ENCODE measurements at places on chromosomes 12 and 14. TPM values are rescaled to one million over a fixed set of nuclear protein-coding genes. Genes with fewer than 3 reads are reported as not detected.
A peak's percentile ranks its signal among the peaks of the same experiment; 100 is the strongest.

GRCh38 chr14:75888945-75889344 lies 92.8 kb downstream of the TGFB3 start:
- H3K27ac ChIP-seq: no peak overlapping the region
- no peaks in the 10 kb centered on the region for H3K27me3 ChIP-seq
- no peak for DNase-seq
- no peaks in the 10 kb centered on the region for H3K36me3 ChIP-seq
- H3K4me3 ChIP-seq: no peak overlapping the region
- no peaks in the 10 kb centered on the region for H3K4me1 ChIP-seq

The NRXN3 gene
- 7.8 TPM for total RNA-seq

- peaks cover 4% of the 10 kb centered on the region for H3K4me1 ChIP-seq
- H3K36me3 ChIP-seq: no peaks in the 10 kb centered on the region
- peak overlapping the region; percentile 76 for H3K4me3 ChIP-seq
Measured at GRCh38 chr12:107091989-107092641, 1.2 kb downstream of the CRY1 start.

- peak overlapping the region; percentile 1 for H3K27ac ChIP-seq
- H3K36me3 ChIP-seq: no peaks in the 10 kb centered on the region
- no peaks in the 10 kb centered on the region for H3K27me3 ChIP-seq
- DNase-seq: no peak
- no peak overlapping the region for H3K4me3 ChIP-seq
- H3K4me1 ChIP-seq: peaks cover 17% of the 10 kb centered on the region
Measured at GRCh38 chr14:101812071-101812470, 50.6 kb downstream of the PPP2R5C start.

DNA sequence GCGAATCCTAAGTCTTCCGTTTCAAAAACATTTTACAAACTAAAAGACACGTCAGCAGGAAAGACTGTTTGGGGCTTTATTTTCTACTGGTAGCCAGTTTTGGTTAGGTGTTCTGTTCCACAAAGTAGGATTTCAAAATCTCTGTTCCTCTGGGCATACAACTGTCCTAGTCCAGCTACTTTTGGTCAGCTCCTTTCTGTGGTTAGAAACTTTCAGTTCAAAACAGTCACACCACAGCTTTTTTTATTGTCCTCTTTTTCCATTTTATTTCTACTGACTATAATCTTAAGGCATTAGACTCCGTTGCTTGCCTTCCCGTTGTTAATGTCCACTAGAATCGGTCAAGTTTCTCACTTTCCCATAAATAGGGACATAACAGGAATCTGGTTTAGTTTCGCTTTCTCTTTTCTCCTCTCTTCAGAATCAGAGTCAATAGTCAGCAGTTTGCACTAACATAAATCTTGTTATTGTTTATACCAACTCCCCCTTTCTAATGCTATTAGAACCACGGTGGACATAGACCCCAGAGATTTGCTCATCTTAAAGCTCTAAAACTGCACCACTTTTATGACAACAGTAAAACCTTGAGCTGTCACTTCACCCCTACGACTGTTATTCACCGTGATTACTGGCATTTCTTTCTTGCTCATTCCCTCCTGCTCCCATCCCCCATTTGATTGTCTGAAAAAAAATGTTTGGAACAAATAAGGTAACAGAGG lies 41.5 kb upstream of the NPAS3 start:
- H3K27ac ChIP-seq: peak overlapping the region; percentile 16
- peak overlapping the region; percentile 36 for H3K4me3 ChIP-seq
- no peaks in the 10 kb centered on the region for H3K36me3 ChIP-seq
- no peaks in the 10 kb centered on the region for H3K27me3 ChIP-seq
- H3K4me1 ChIP-seq: no peaks in the 10 kb centered on the region

The MANSC4 gene
- total RNA-seq: not detected

DNA sequence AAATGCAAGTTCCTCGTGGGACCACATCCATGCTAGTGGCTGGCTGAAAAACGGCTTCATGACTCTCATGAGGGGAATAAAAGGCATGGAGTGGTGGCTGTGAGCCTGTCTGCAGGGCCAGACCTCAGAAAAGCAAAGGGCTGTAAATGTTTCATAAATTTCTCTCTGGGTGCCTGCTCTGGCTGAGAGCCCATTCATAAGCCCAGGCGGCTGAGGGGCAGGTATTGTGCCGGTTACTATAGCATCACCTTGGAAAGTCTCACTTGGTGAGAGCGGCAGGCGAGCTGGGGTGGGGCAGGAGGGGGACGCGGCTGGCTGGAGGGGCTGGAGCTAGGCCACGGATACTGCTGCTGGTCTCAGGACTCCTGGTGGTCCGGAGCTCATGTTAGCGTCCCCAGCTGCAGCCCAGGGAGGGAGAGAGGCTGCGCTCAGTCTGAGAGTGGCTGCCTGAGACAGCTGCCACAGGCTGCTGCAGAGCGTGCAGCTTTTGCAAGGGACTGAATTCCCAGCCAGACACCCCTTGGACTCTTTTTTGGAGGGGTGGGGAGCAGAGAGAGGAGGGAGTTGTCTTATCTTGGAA lies at the start of gene SLC17A8:
TSS of gene SLC17A8 (plus strand) at position 431 of the 580 bp plus-strand sequence. CDS start 318 bp downstream, outside the sequence.
- H3K27me3 ChIP-seq: no peaks in the 10 kb centered on the region
- H3K27ac ChIP-seq: no peak within 1 kb of the TSS
- H3K4me3 ChIP-seq: peak within 1 kb of the TSS; percentile 6
- no peaks in the 10 kb centered on the region for H3K4me1 ChIP-seq
- no peak for DNase-seq
- no peaks in the 10 kb centered on the region for H3K36me3 ChIP-seq

The CLEC6A gene
- not detected for total RNA-seq

- H3K27me3 ChIP-seq: no peaks in the 10 kb centered on the region
- no peaks in the 10 kb centered on the region for H3K4me1 ChIP-seq
- DNase-seq: no peak
- H3K36me3 ChIP-seq: no peaks in the 10 kb centered on the region
Measured at GRCh38 chr14:94364037-94364436, 24.4 kb downstream of the SERPINA1 start.

- no peak for DNase-seq
- H3K27me3 ChIP-seq: peaks cover 94% of the 10 kb centered on the region
- H3K27ac ChIP-seq: no peak overlapping the region
- H3K4me3 ChIP-seq: no peak overlapping the region
- H3K4me1 ChIP-seq: peaks cover 7% of the 10 kb centered on the region
- no peaks in the 10 kb centered on the region for H3K36me3 ChIP-seq
Measured at GRCh38 chr12:54007538-54008259, 1.1 kb upstream of the HOXC8 start.

DNA sequence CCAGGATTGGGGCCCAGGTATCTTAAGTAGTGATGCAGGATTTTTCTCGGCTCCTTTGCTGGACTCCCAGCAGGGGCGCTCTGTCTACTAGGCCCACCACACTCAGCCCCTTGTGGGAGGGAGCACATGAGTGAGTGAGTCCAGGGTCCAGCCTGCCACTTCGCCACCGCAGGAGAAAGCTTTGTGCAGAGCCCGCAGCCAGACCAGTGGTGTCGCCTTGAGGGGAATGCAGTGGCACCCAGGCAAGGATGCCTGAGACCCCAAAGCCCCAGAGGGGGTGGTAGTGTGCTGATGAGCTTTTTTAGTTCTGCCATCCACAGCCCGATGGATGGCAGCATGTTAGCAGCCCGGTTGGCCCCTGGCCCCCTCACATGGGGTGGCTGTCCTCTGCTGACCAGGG lies 5.4 kb upstream of the MRPS35 start:
- H3K4me3 ChIP-seq: no peak overlapping the region
- no peaks in the 10 kb centered on the region for H3K27me3 ChIP-seq

GRCh38 chr12:58720421-58720820 lies 199.9 kb downstream of the LRIG3 start:
- H3K4me3 ChIP-seq: no peak overlapping the region
- H3K36me3 ChIP-seq: no peaks in the 10 kb centered on the region
- no peak for DNase-seq
- no peaks in the 10 kb centered on the region for H3K27me3 ChIP-seq
- H3K27ac ChIP-seq: no peak overlapping the region

The DNAH10 gene
- 0.32 TPM for total RNA-seq

GRCh38 chr12:98421316-98421715 lies 94.1 kb upstream of the TMPO start:
- H3K36me3 ChIP-seq: no peaks in the 10 kb centered on the region
- no peak for DNase-seq
- no peak overlapping the region for H3K4me3 ChIP-seq
- H3K27me3 ChIP-seq: no peaks in the 10 kb centered on the region

GRCh38 chr14:91925001-91925726 lies 22.3 kb downstream of the FBLN5 start:
- H3K4me1 ChIP-seq: no peaks in the 10 kb centered on the region
- H3K4me3 ChIP-seq: no peak overlapping the region
- no peak overlapping the region for H3K27ac ChIP-seq

The MFAP5 gene
- 12.1 TPM for total RNA-seq

GRCh38 chr12:59803735-59804134 lies 207.9 kb downstream of the SLC16A7 start:
- no peak for DNase-seq
- H3K4me3 ChIP-seq: no peak overlapping the region
- H3K27me3 ChIP-seq: no peaks in the 10 kb centered on the region

- no peaks in the 10 kb centered on the region for H3K36me3 ChIP-seq
- H3K4me3 ChIP-seq: no peak overlapping the region
- no peak overlapping the region for H3K27ac ChIP-seq
- no peaks in the 10 kb centered on the region for H3K4me1 ChIP-seq
- H3K27me3 ChIP-seq: no peaks in the 10 kb centered on the region
Measured at GRCh38 chr12:75571656-75572205, 60.3 kb upstream of the KRR1 start.

GRCh38 chr12:49366652-49367380 lies 446 bp upstream of the SPATS2 start:
- peak overlapping the region; percentile 85 for H3K4me3 ChIP-seq
- peak; percentile 90 for DNase-seq
- H3K4me1 ChIP-seq: peaks cover 5% of the 10 kb centered on the region
- no peaks in the 10 kb centered on the region for H3K36me3 ChIP-seq

The COX8C gene
- not detected for total RNA-seq

GRCh38 chr14:68527329-68527851 lies 265.5 kb downstream of the ZFP36L1 start:
- no peaks in the 10 kb centered on the region for H3K27me3 ChIP-seq
- H3K4me1 ChIP-seq: no peaks in the 10 kb centered on the region
- H3K36me3 ChIP-seq: no peaks in the 10 kb centered on the region
- no peak for DNase-seq

The C3AR1 gene
- total RNA-seq: 1.8 TPM

DNA sequence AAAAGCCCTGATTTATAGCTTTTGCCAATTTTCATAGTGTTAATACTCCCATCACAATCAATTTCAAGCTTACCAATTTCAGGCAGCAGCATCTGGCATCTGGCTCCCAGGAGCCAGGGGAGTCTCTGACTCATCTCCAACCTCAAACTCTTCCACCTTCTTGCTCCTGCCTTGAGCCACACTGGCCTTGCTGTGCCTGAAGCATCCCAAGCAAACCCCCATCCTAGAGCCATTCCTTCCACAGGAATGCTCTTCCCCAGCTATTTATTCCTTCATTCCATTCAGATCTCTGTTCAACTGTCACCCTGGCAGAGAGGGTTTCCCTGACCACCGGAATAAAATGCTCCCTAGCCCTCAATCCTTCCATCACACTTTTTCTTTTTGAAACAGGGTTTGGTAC lies 13.9 kb upstream of the PPP1CC start:
- no peaks in the 10 kb centered on the region for H3K4me1 ChIP-seq
- H3K27me3 ChIP-seq: no peaks in the 10 kb centered on the region
- DNase-seq: no peak
- H3K4me3 ChIP-seq: no peak overlapping the region
- no peaks in the 10 kb centered on the region for H3K36me3 ChIP-seq

The AQP2 gene
- not detected for total RNA-seq

The EPYC gene
- not detected for total RNA-seq

The NUP107 gene
- total RNA-seq: 31.3 TPM

The TEX22 gene
- 2.4 TPM for total RNA-seq

The GLT8D2 gene
- total RNA-seq: 1.6 TPM

GRCh38 chr12:62854024-62854423 lies 80.9 kb downstream of the PPM1H start:
- H3K27me3 ChIP-seq: no peaks in the 10 kb centered on the region
- no peak overlapping the region for H3K4me3 ChIP-seq
- no peak overlapping the region for H3K27ac ChIP-seq
- no peaks in the 10 kb centered on the region for H3K4me1 ChIP-seq

- H3K36me3 ChIP-seq: no peaks in the 10 kb centered on the region
- DNase-seq: peak; percentile 77
- H3K4me3 ChIP-seq: no peak overlapping the region
Measured at GRCh38 chr12:75960086-75960910, 71.3 kb downstream of the PHLDA1 start.

The TAS2R30 gene
- 2.0 TPM for total RNA-seq

The LRTM2 gene
- total RNA-seq: not detected

The MYF6 gene
- not detected for total RNA-seq
